ENCODE measurements at places on chromosomes 1 and 21.

- no peak for DNase-seq
Observed at GRCh38 chr21:39666681-39667315, 54.1 kb downstream of the B3GALT5 start.

- DNase-seq: no peak
Observed at GRCh38 chr1:179146476-179146875, 64.6 kb downstream of the TOR3A start.

GRCh38 chr1:21909787-21910503 lies 27.2 kb downstream of the HSPG2 start:
- no peak for DNase-seq

GRCh38 chr1:87560601-87561360 lies 232.1 kb downstream of the LMO4 start:
- DNase-seq: no peak

DNA sequence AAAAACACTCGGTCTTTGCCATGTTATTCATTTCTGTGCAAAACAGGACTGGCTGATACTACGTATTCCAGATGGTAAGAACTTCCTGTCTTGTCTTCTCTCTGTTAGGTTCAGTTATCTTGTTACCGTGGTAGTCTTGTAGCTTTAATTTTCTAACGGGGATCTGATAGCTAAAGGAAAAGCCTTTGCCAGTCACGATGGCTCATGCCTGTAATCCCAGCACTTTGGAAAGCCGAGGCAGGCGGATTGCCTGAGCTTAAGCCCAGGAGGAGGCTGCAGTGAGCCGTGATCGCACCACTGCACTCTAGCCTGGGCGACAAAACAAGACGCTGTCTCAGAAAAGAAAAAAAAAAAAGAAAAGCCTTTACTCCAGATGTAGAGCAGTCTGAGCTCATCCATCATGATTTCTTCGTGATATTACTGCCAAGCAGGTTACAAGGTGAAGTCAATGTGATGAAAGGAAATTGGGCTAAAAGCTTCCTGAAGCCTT lies 11.1 kb upstream of the MSTO1 start:
- no peak for DNase-seq

DNA sequence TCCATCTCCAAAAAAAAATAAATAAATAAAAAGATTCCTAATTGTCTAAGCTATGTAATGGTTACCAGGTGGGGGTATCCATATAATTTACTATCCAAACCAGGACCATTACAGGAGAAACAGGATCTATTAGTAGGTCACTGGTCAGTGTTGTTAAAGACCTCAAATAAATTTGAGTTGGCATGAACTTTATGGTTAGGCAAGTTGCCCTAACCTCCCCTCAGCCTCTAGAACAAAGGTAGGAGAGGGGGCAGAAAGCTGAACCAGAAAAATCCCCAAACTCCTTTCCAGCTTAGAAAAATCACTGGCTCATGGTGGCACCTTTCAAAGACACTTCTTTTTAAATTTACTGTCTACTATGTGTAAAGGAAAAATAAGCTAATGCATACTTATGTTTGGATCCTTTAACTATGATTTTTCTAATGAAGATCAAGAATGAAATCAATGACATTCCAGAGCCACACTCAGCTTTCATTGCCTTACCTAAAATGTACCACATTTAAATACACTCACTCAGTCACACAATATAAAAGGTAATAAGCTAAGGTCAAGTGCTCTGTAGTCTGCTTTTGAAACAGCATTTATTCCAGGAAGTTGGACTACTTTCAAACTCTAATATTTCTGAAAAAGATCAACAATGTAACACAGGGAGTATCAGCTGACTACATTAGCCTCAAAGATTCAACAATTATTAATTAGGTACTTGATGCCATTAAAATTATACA lies 13.8 kb downstream of the EIF4G3 start:
- DNase-seq: no peak

DNA sequence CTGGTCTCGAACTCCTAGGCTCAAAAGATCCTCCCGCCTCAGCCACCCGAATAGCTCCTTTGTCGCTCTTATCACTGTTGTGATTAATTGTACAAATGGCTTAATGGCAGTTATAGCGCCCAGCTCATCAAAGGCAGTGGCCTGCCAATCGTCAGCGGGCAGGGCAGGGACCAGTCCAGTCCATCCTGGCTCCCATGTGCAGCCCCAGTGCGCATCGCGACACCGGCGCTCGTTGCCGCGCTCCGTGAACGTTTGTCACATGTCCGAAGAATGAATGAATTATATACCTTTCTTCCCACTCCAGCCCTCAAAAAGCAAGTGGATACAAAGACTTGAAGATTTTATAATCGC lies 18.4 kb downstream of the MTX1 start:
- no peak for DNase-seq

DNA sequence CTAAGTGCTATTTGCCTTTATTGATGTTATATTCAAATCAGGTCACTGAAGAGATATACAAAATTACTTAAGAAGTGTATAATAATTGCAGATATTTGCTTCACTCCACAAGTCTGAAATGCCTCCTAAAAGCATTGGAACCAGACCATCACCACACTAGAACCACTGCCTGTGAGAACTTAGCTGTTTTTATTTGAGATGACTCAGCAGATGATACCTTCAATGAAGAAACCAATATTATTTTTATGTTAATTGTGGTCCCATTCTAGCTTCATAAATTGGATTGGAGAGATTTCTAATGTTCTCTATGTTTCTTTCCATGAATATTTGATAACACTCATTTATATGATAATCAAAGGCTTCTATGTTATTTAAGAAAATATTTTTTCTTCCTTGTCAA lies 740.6 kb downstream of the KCNT2 start:
- no peak for DNase-seq

DNA sequence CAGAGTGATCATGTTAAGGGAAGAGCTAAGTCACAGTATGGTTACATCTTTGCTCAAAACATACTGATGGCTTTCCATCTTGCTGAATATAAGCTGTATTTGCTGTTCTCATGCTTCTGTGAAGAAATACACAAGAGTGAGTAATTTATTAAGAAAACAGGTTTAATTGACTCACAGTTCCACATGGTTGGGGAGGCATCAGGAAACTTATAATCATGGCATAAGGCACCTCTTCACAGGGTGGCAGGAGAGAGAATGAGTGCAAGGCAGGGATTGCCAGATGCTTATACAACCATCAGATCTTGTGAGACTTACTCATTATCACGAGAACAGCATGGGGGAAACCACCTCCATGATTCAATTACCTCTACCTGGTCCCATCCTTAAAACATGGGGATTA lies 24.4 kb upstream of the RGS5 start:
- DNase-seq: no peak

- DNase-seq: no peak
Observed at GRCh38 chr1:13790290-13791030, 90.5 kb downstream of the PRDM2 start.

- no peak for DNase-seq
Observed at GRCh38 chr21:36788120-36788638, 89.3 kb downstream of the SIM2 start.

- no peak for DNase-seq
Observed at GRCh38 chr1:118947790-118948189, 40.4 kb downstream of the TBX15 start.

GRCh38 chr21:38714999-38715398 lies 90.7 kb upstream of the ETS2 start:
- no peak for DNase-seq

- DNase-seq: no peak
Observed at GRCh38 chr1:44355582-44356305, 687 bp upstream of the ERI3 start.

DNA sequence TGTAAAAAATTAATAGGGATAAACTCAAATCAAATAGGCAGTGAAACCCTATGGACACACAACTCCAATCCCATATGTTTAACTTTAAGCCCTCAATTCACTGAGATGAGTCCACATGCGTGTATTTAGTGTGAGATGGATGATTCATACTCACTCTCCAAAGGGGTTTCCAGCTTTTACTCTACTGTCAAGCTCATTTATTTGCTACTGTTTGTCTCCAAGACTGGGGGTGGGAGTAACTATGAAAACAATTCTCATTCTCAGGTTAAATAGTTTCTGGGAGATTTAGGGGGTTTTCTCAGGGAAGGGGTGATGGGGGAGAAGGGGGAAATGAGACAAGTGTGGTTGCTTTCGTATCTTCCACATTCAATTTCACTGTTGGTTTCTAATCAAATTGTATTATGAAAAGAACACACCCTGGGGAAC lies 2.7 kb downstream of the RAB29 start:
- no peak for DNase-seq

DNA sequence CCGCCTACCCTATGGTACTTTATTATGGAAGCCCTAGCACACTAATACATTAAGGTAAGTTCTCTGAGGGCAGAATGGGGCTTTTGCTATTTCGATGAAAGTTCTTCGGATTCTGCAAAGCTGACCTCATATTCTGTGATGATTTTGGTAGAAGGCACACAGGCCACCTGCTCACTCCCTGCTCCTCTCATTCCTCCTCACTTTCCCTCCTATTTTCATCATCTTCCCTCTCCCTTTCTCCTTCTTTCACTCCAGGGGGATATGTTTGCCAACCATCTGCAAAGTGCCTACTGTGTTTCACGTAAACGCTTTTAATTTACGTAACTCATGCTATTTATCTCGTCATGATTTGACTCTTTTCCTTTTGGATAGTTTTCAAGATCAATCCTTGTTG lies 45.0 kb upstream of the ETS2 start:
- no peak for DNase-seq

GRCh38 chr21:17195976-17196375 lies 316.9 kb upstream of the CXADR start:
- no peak for DNase-seq

DNA sequence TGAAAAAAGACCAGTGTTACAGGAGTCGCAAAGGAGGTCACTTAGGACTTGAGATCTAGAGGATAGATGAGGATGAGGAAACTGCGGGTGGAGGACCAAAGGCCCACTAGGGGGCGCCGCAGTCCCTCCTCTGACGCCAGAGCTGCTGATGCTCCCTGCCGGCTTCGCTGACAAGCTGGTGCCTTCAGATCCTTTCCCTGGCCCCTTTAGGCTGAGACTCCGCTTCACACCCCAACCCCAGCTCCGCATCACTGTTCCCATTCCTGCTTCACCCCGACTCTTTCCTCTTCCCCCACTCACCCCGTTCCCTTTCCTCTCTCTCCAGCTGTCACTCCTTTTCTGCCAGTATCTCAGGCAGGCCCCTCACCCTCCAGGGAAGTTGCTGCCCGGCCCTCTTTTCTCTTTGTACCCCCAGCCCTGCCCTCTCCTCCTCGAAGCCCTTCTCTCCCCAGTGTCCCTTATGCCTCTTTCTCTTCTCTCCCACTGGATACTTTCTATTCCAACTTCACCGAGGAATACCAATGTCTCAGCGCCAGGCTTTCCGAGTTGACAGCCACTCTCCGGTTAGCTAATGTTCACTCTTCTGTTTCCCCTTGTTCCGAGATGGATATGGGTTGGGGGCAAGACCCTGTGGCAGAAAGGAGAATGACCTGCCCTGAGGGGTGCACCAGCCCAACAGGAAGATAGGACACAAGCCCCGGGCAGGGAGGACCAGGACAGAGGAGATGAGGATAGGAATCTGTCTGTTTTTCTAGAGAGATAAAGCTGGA lies 4.5 kb downstream of the KCNJ9 start:
- DNase-seq: peak; percentile 67

GRCh38 chr1:194477908-194478307 lies 1291.5 kb upstream of the B3GALT2 start:
- DNase-seq: no peak

- no peak for DNase-seq
Observed at GRCh38 chr1:168913711-168914463, 184.9 kb upstream of the DPT start.

- DNase-seq: peak; percentile 26
Observed at GRCh38 chr1:18575620-18576019, 55.0 kb upstream of the PAX7 start.

DNA sequence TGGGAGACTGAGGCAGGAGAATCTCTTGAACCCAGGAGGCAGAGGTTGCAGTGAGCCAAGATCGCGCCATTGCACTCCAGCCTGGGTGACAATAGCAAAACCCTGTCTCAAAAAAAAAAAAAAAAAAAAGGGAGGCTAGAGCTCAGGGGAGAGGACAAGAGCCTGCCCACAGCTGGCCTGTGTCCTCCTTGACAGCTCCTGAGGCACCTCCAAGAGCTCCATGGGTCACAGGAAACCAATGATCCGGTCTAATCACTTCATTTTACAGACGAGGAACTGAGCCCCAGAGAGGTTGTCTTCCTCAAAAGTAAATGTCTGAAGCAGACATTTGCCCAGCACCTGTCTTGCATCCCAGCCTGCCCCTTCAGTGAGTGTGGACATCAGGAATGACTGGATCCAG lies 49.4 kb downstream of the NID1 start:
- DNase-seq: no peak

DNA sequence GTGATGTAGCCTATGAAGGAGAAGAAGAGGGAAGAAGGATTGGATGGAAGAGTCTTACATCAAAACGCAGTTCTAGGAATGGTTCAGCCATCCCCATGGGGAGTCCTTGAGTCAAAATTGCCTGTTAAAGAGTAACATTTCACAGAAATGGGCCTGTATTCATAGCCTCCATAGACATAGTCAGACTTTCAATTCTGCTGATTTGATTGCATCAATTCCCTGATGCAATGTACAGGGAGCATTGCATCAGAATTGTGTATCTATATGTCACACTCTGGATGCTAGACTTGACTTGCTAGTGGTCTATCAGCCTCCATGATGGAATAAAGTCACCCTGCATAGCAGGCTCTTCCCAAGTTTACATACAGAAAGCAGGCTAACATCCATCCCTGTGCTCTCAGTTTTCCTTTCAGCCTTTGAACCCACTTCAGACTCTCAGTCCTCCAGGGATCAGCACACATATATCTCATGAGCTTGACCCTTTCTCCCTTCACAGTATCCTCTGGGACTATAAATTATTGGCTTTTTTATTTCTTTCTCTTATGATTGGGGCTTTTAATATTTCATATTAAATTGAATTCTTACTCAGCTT lies 1111.7 kb upstream of the B3GALT2 start:
- no peak for DNase-seq

GRCh38 chr1:30191154-30191702 lies 532.2 kb downstream of the MATN1 start:
- DNase-seq: peak; percentile 1

DNA sequence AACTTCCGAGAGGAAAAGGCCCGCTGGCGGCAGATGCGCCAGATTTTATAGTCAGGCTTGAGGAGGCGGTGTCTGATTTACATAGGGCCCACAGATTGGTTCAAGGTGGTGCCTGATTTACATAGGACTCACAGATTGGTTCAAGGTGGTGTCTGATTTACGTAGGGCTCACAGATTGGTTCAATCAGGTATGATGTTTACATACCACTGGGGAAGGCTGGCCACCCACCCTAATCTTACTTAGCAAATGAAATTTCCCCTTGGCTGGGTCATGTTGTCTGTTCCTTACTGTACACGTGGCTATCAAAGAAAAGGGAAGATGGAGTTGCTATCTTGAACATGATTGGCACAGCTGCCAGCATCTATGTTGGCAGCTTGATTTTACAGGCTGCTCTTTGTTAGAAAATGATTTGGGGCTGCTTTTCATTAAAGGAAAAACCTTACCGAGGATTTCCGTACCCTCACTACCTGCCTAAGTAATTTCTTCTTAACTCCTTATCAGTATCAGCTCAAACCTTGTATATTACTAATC lies 96.3 kb downstream of the SETD4 start:
- no peak for DNase-seq
